ENCODE measurements at places on chromosomes 4 and X. TPM values are rescaled to one million over a fixed set of nuclear protein-coding genes. Genes with fewer than 3 reads are reported as not detected.

Gene SGMS2
- 1.2 TPM for polyA plus RNA-seq

Gene CTAG2
- polyA plus RNA-seq: 0.05 TPM

DNA sequence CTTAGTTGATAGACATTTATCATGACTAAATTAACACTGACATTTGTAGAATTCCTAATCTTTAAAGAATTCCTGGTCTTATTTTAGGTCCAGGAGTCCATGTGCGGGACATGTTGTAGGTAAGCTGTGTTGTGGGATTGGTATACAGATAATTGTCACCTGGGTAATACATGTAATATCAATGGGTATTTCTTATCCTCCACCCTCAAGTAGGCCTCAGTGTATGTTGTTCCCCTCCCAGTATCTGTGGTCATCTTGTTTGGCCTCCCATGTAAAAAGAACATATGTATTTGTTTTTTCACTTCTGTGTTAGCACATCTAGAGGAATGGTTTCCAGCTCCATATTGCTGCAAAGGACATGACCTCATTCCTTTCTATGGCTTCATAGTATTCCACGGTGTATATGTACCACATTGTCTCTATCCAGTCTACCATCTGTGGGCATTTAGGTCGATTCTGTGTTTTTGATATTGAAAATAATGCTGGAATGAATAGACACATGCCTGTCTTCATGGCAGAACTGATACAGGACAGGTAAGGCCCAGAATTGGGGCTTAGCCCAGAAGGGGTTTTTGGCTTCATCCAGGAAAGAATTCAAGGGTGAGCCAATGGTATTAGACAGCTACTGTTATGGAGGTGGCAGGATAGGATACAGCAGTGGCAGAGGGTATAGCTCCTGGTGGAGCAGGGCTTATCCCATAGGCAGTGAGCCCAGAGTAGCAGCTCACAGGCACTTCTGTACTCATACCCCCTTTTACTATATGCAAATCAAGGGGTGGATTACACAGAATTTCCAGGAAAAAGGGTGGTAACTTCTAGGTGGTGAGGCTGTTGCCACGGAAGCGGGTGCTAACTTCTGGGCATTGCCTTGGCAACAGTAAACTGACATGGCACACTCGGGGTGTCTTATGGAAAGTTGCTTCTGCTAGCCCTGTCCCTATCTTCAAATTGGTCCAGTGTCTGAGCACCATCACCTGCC, 66.1 kb upstream of the WDR1 start:
- DNase-seq: no peak

DNA sequence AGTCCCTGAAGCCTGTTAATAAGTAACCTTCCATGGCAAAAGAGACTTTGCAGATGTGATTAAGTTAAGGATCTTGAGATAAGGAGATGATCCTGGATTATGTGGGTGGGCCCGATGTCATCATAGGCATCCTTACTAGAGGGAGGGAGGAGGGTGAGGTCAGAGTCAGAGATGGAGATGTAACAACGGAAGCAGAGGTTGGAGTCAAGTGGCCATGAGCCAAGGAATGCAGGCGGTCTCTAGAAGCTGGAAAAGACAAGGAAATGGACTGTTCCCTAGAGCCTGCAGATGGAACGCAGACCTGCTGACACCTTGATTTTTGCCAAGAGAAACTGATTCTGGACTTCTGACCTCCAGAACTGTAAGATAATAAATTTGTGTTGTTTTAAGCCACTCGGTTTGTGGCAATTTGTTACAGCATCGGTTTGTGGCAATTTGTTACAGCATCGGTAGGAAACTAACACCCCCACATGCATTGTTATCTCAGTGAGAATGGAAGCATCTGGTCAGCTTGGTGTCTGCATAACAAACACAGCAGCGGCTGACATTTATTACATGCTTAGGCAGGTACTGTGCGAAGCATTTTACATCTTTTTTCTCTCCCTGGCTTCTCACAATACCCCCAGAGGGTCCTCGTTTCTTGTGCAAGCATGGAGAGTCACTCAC, 55.6 kb downstream of the CLDN34 start:
- DNase-seq: no peak

DNA sequence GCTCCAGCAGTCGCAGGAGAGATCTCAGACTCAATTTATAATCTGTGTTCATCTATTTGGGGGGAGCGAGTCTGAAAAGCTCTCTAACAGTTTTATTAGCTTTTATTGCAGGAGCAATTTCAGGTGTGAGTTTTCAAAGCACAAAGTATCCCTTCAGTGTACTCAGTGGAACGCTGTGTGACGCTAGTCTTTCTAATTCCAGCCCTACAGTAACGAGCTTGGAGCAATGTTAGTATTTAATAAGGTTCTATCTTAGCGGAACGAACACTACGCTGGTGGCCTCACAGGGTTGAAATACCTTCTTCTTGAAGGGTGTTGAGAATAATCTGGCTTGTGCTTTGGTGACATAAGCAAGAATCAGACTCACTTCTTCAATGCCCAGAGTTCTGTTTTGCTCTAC, 8.4 kb downstream of the HS3ST1 start:
- no peak for DNase-seq

DNA sequence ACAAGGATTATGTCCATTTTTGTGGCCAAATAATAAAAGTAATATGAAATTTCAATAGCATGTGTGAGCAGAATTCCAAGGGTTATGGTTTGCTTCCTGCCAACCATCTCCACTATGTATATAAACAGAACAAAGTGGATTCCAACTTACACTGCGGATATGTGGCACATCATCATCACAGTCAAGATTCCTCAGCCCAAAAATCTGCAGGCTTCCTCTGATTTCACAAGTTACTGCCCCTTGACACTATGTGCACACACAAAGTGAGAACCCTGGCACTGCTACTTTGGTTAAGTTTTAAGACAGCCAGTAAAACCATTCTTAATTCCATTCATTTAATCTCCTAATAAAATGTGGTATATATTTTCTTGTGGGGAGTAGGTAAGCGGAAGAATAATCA, 76.4 kb downstream of the LEF1 start:
- DNase-seq: no peak

Gene SLC6A14
- 0.09 TPM for polyA plus RNA-seq

- no peak for DNase-seq
Observed at GRCh38 chr4:766559-767283, 59.2 kb downstream of the CPLX1 start.
